H1 (cell line): ENCODE measurements at places on chromosomes 7 and 10. TPM values are rescaled to one million over a fixed set of nuclear protein-coding genes. Genes with fewer than 3 reads are reported as not detected.

DNA sequence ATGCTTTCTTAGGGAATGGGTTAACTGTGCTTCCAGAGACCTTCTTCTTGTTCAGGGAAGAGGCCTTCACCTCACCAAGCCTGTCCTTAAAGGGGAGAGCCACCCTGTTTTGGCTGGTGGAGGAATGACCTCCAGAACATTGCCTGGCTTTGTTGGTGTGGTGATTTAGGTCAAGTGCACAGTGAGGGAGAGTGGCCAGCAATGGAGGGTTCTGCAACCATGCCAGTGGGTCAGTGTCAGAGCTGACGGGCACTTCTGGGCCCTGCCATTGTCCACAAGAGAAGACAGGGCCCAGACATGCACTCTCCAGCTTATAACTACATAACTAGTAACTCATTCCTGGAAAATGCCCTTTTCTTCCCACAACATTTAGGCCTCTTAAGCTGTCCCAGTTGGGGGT is 238.5 kb upstream of the AKR1E2 start:
- no peak for DNase-seq

- DNase-seq = peak; percentile 87
These were observed 1.2 kb upstream of the CHAT start for GRCh38 chr10:49612513-49613164.

FAM237B gene
- total RNA-seq = not detected in 2 replicates

DNA sequence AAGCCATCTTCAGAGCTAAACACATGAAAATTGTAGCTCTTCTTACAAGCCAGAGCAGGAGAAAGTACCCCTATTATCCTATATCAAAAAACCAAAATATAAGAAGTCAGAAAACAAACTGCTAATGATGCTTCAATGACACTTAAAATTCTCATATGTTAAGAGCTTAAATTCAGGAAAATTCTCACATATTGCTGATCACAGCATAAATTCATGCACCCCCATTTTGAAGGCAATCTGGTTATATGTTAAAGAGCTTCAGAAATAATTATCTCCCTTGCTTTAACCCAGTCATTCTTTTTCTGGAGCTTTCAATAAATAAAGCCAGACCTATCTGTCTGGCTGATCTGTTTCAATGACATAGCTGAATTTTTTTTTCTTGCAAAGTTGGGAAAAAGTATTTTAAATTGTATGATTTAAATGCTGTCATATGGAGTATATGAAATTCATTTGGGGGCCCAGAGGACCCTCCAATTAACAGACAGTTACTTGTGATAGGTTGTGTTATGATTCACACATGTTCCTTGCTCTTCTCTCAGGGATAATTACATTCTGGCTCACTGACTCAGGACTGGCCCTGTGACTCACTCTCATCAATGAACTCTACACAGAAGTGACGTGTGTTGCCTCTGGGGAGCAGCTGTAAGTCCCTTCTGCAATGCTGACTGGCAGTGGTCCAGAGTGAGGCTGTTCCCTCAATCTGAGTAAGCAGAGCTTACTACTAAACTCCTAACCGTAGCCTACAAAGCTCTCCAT is 85.2 kb downstream of the HGF start:
- no peak for DNase-seq

OGDHL gene
- 16.3 and 16.6 TPM in 2 replicates for total RNA-seq

PNLIPRP3 gene
- total RNA-seq = not detected in 2 replicates

- no peak for DNase-seq
These were observed 5.5 kb downstream of the JAZF1 start for GRCh38 chr7:28174901-28175661.

DNA sequence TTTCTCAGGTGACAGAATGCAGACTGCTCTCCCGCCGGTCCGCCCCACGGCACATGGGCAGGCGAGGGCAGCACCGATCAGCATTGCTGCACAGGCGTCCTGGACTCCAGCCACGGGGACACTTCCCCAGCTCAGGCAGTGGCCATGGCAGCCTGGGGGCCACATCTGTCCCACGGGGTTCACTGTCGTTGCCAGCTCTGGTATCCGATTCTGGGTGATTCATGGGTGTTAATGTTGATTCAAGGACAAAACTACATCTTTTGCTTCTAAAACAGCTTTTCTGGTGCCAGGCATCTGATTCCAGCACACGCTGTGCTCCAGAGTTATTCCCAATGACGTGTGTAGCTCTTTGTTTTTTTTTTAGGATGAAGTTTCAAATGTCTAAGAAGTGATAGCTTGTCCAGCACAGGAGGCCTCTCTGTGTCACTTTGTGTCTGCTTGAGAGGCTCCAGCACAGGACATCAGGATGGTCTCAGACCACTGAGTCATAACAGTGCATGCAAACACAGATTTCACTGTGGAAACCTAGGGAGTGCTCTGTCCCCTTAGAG is 218.0 kb downstream of the WDR37 start:
- no peak for DNase-seq

DNA sequence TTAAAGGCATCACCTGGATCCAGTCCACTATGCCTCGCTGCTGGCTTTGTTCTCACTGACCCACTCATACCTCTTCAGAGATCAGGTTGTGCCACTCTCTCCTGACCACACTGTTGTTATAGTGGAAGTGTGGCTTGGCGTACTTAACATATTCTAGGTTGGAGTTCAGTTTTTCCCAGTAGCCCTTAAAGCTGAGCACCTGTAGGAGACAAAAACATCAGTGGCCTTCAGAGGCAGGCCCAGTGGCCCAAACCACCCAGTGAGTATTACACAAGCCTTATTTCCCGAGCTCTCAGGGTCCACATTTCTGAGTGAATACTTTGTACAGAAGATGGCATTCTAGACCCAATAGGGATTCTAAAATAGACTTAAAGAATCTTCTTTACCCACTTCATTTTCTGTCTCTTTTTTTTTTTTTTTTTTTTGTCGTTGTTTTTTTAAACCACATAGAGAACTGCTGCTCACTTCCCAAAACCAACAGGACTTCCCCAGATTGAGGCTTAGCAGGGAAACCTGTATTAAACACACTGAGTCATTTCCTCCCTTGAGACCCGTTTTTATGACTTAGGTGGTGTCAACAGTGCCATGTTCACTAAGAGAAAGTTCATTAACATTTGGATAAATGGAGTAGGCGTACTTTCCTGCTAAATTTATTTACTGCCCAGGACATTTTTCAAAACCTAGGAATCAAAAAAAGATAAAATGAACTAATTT is 85.8 kb downstream of the GSAP start:
- DNase-seq = no peak
